ENCODE measurements at places on chromosomes 12 and 14.

- no peak for DNase-seq
Measured at GRCh38 chr14:88902850-88903249, 78.4 kb downstream of the TTC8 start.

GRCh38 chr12:15230137-15230536 lies 8.9 kb upstream of the RERG start:
- no peak for DNase-seq

DNA sequence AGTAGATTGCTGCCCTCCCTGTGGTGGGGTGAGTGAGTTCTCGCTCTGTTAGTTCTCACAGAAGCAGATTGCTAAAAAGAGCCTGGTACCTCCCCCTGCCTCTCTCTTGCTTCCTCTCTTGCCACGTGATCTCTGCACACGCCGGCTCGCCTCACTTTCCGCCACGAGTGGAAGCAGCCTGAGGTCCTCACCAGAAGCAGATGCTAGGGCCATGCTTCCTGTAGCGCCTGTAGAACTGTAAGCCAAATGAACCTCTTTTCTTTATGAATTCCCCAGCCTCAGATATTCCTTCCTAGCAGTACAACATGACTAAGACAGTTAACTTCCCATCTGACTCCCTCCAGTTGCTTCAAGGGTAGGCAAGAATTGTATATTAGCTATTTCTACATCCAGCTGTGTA lies 76.2 kb downstream of the ETV6 start:
- DNase-seq, result no peak

- no peak for DNase-seq
Measured at GRCh38 chr12:104121001-104121400, 17.0 kb downstream of the NFYB start.

DNA sequence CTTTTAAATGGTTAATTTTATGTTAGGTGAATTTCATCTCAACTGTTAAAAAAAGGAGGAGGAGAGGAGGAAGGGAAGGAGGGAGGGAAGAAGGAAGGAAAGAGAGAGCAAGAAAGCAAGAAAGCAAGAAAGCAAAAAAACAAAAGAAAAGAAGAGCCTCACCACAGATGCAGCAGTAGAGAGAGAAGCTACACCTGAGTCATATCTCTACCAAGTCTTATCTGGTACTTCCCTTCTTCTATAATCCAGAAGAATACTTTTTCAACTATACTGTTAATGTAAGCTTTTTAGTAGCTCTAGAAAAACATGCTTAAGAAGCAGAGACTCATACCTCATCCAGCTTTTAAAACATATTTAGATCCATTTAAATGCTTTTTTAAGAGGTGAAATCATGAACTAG lies 5.6 kb upstream of the IL26 start:
- DNase-seq, result no peak

- DNase-seq, result no peak
Measured at GRCh38 chr14:81161088-81161487, 59.7 kb downstream of the GTF2A1 start.

DNA sequence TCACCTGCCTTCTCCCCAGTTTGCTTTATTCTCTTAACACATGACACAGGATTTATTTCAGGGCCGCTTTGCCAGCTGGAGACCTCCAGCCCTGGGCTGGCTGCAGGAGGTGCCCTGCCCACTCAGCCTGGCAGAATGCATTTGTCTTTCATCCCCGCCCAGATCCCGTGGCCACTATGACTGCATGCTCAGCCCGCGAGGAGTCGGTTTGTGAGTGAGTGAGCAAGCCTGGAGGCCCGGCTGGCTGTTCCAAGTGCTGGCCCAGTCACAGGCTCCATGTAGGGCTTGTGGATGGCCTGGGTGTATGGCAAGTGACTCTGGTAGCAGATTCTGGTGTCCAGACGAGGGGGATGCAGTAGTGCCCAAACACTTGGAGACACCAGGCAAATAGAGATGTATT lies 2.1 kb downstream of the TDP1 start:
- no peak for DNase-seq

GRCh38 chr12:124703856-124704255 lies 136.4 kb upstream of the NCOR2 start:
- no peak for DNase-seq

DNA sequence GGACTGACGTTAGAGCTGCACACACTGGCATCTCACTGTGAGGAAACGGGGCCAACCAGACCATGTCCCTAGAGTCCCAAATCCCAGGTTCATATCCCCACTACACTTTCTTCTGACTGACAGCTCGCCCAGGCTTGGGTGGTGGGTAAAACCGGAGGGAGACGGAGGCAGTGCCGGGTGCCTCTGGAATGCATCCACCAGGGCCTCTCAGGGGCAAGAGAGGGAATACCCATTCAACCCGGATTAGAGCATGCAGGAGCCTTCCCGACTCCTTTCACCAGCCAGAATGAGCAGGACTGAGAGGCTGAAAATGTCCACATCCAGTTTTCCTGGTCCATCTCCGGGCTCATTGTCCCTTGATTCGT lies 297.2 kb downstream of the ADGRD1 start:
- no peak for DNase-seq

Measured in stimulated activated CD4-positive, alpha-beta T cell treated with anti-CD3 and anti-CD28 coated beads, TNF-alpha, amount 100 ng/mL, for 1 hour (primary cell).